ENCODE measurements at places on chromosomes 4 and X. TPM values are rescaled to one million over a fixed set of nuclear protein-coding genes. Genes with fewer than 3 reads are reported as not detected.

P2RY4 gene
- not detected for total RNA-seq

- H3K36me3 ChIP-seq, result no peaks in the 10 kb centered on the region
- H3K4me1 ChIP-seq, result no peaks in the 10 kb centered on the region
- H3K27me3 ChIP-seq, result no peaks in the 10 kb centered on the region
- H3K4me3 ChIP-seq, result no peak overlapping the region
Measured at GRCh38 chrX:151852294-151852693, 60.4 kb upstream of the MAGEA4 start.

DNA sequence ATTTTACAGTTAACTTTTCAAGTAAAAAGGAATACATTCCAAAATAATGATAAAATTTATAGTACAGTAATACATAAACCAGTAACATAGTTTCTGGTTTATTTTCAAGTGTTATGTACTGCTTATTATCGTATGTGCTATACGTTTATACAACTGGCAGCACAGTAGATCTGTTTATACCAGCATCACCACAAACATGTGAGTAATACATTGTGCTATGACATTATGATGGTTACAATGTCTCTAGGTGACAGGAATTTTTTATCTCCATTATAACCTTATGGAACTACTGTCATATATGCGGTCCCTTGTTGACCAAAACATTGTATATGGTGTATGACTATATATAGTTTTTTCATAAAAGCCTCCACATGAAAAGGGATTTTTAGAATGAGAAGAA is 256.9 kb downstream of the ANKRD50 start:
- no peaks in the 10 kb centered on the region for H3K4me1 ChIP-seq
- no peak for DNase-seq
- H3K36me3 ChIP-seq, result no peaks in the 10 kb centered on the region
- H3K27me3 ChIP-seq, result no peaks in the 10 kb centered on the region
- H3K27ac ChIP-seq, result no peak overlapping the region

DNA sequence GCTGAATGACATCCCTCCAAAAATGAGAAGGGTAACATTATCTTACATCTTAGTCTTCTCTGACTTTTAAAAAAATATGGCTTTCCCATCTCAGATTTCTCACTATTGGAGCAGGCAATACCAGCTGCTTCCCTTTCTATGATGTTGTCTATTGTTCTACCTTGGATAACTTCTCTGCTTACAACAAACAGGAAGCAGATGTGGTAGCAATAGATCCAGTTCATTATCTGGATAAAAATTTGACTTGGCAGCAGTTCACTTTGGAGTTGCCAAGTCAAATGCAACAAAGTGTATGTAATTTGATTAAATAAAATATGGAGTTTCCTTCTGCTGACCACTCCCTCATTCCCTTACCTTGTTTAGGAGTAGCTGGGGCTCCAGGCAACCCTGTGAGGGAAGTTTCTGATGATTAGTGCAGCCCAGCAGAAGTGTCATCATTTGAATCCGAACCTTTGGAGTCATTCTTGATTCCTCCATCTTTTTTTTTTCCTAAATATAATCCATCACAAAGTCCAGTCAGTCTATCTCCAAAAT is 72.0 kb upstream of the GPRIN3 start:
- H3K27ac ChIP-seq, result no peak overlapping the region
- no peak for DNase-seq
- no peaks in the 10 kb centered on the region for H3K4me1 ChIP-seq

Data from astrocyte (in vitro differentiated cells and primary cell).